ENCODE measurements at places on chromosomes 2 and 18.

DNA sequence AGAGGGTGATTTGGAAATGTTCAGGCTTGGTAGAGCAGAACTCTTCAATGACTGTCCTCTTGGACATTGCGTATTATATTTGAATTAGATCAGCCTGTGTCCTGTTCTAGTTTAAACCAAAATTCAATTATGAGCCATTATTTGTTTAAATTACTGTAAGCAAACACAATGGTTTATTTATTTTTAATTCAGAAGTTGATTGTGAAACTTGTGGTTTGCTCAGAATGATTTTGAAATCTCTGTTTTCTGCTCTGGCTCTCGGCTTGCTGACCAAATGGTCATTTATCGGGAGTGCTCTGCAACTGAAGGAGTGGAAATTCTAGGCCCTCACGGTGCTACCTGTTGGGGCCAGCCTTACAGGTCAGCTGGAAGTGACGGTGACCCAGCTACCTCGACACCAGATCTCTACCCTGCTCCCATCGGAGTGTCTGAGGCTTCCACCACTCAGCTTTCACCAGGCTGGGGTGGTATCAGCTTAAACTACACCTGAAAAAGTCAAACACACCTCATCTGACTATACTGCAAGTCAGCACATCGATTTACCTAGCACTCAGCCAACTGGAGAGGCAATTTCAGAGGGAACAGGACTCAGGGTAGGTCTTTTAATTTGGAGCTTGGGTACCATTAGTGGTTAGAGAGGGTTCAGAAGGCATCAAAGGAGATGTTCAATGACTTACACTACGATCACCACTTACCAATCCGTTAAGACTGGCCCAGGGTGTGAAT, 36.8 kb upstream of the GPD2 start:
- no peak for DNase-seq

DNA sequence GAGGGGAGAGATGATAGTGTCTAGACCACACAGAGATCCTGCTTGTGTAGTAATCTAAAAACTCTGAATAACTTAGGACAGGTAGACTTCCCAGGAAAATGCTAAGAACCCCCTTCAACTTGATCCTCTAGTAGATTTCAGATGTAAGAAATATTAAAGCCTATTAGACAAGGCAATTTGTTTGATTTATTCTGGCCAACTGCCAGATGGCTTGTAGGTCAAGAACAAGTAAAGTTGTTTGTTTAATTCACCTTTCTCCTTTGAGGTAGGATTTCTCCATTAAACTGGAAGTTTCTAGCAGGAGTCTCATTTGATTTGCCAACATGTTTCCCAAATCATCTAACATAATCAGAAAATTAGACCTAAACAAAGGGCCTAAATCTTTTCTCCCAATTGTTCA, 48.6 kb downstream of the SH3RF3 start:
- DNase-seq, result no peak

GRCh38 chr18:12836551-12836950, 47.5 kb downstream of the PTPN2 start:
- no peak for DNase-seq

GRCh38 chr18:51164761-51165281, 32.7 kb downstream of the MEX3C start:
- DNase-seq, result no peak

DNA sequence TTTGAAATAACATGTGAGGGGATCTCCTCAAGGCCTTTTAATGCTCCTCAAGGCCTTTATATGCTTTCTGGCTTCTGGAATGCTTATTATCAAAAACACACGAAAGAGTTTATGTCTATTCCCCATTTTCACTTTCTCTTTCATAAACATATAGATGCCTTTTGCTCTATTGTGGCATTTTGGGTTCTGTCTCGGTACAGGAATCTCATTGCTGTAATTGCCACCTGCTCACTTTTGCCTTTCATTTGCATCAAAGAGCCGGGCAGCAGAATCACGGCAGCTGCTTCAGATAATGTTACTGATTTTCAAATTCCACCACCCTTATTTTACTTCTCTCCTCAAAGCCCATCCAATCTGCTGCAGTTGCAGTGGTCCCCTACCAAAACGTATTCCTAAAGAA, 54.8 kb upstream of the LPIN2 start:
- no peak for DNase-seq

- peak; percentile 9 for DNase-seq
Observed at GRCh38 chr2:42072349-42073118, 24.7 kb downstream of the PKDCC start.

GRCh38 chr2:10700078-10700803, 10.5 kb upstream of the NOL10 start:
- DNase-seq, result no peak

GRCh38 chr2:217231724-217232123, 371.9 kb upstream of the TNP1 start:
- no peak for DNase-seq

GRCh38 chr2:20224164-20224715, 690 bp downstream of the SDC1 start:
- no peak for DNase-seq

DNA sequence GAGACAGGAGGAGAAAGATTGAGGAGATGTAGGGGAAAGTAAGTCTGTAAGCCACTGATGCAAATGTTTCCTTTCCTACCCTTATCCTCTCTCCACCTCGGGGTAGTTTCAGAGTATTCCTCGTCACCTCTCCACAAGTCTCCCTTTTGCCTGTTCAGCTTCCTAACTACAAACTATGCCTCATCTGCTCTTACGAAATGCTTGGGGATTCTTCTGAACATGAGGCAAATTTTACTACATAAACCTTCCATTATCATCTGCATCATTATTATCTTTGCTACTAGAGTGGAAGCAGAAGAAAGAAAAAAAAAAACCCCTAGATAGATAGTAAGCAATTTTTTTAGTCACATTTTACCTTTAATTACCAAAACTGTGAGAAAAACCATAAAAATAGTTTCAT, 43.1 kb upstream of the CWC22 start:
- no peak for DNase-seq

DNA sequence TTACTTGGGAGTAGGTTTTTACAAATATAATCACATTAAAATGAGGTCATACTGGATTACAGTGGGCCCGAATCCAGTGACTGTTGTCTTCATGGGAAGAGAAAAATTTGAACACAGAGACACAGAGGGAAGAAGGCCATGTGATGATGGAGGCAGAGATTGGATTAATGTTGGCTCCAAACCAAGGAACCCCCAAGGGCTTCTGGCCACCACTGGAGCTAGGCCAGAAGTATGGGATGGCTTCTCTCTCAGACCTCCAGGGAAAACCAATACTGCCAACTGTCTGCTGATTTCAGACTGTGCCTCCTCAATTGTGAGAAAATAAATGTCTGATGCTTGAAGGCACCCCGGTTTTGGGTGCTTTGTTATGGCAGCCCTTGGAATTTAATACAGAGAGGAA, 76.0 kb downstream of the ALPK2 start:
- DNase-seq, result no peak

DNA sequence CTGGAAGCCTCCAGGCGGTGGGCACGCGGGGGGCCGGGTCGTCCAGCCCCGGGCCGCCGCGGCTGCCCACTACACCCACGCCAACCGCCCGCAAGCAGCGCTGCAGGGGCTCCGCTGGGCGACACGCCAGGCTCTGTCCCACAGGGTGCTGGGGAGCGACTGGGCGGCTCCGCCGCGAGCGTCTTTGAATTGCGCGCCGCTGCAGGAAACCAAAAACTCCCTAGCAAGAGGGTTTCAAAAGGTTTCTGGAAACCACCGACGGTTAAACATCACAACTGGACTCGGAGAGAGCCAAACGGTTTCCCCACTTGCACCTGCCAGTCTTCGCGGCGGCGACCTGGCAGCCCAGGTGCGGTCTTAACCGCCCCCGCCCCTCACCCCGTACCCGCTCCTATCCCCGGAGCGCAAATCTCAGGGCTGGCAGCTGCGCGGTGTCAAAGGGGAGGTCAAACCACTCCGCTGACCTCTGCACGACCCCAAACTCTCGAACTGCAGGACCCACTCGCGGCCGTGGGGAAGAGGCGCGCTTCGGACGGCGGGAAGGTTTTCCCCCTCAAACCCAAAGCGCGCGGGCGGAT, 1.0 kb downstream of the CXCR4 start:
- DNase-seq, result no peak

Data from Kasumi-1 (cell line).